ENCODE measurements at places on chromosomes 2 and 18.

GRCh38 chr2:18244845-18245244, 315.6 kb downstream of the RDH14 start:
- DNase-seq = no peak

GRCh38 chr2:10688921-10689807, 611 bp downstream of the NOL10 start:
- peak; percentile 47 for DNase-seq

- DNase-seq = peak; percentile 53
These were observed 160.2 kb downstream of the TAF4B start for GRCh38 chr18:26386441-26386840.

DNA sequence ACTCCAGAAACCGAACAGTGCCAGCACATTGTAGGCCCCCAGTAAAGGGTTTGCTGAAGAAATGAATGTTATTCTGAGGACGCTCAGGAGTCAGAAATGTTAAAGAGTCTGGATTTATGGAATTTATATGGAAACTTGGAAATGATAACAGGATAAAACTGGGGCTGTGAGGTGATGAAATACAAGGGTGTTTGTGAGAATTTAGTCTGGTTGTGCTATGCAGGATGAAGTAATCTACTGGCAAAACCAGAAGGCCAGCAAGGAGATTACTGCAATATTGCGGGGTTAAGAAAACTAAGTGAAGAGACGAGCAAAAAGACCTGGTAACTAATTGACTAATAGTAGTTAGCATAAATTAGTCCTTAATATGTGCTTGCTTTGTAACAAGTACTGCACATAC, 467.8 kb downstream of the ZEB2 start:
- DNase-seq = no peak
